ENCODE measurements at places on chromosomes 3 and 15.

DNA sequence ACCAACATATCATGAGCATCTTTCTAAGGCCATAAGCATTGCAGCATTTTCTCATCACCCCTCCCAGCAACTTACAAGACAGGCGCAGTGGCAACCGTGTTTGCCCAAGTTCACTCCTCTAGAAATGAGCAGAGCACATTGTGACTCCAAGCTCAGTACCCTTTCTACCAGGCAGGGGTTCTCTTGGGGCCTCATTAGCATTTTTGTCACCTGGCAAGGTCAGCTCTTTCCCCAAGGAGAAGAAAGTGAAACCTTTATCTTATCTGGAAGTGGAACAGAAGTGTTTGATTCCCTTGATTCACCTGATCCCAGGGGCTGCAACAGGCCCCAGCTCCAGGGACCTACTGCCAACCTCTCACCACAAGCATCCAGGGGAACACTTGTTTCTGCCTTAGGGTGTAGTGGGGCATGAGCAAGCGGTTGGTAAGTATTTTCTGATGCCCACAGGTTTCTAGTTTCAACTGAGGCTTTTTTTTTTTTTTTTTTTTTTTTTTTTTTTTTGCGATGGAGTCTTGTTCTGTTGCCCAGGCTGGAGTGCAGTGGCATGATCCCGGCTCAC is 44.0 kb upstream of the HERC1 start:
- DNase-seq = no peak

DNA sequence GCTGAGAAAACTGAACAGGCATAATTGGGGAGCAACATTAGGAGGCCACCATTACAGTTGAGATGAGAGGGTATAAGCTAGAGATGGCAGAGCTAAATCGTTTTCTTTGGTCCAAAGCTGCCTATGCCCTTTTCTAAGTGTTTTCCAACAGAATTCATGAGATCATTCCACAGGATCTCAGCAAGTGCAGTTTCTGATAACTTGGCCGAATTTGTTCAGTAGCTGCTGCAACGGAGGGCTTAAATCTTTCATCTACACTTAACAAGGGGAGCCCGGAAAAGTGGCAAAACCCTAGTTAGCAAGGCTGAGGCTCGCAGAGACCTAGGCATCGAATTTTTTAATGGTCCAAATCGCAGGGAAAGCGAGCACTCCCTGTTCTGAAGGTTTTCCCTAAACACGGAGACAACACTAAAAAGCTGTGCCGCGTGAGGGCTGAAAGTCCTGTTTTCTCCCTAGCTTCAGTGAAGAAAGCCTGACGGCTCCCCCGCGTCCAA is 531 bp upstream of the BLOC1S6 start:
- DNase-seq = no peak

- no peak for DNase-seq
Observed at GRCh38 chr3:86451749-86452148, 539.2 kb downstream of the VGLL3 start.

GRCh38 chr3:37833302-37834186 is 28.1 kb upstream of the CTDSPL start:
- DNase-seq = no peak

All from fibroblast of skin of left biceps (primary cell).